Activated CD4-positive, alpha-beta T cell treated with anti-CD3 and anti-CD28 coated beads for 4 hours (primary cell): ENCODE measurements at places on chromosomes 11 and 22.

DNA sequence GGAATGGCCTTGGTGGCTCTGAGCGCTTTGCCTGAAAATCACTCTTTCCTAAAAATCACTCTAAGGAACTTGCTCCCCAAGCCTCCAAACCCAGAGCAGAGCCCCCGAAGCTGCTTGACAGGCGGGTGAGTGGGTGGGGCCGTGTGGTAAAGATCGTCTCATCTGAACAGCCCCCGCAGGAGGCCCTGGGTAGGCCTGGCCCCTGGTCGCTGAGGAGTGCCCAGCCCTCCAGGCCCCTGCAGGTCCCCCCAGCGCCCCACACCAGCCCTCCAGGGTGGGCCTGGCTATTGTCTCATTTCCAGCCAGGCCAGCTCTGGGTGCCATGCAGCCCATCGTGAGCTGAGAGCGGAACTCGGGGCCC, 17.2 kb upstream of the PIM3 start:
- DNase-seq = no peak

- DNase-seq = no peak
These were observed 116.7 kb downstream of the NTM start for GRCh38 chr11:131486937-131487635.

GRCh38 chr11:10606536-10607208, 38.2 kb upstream of the LYVE1 start:
- no peak for DNase-seq

DNA sequence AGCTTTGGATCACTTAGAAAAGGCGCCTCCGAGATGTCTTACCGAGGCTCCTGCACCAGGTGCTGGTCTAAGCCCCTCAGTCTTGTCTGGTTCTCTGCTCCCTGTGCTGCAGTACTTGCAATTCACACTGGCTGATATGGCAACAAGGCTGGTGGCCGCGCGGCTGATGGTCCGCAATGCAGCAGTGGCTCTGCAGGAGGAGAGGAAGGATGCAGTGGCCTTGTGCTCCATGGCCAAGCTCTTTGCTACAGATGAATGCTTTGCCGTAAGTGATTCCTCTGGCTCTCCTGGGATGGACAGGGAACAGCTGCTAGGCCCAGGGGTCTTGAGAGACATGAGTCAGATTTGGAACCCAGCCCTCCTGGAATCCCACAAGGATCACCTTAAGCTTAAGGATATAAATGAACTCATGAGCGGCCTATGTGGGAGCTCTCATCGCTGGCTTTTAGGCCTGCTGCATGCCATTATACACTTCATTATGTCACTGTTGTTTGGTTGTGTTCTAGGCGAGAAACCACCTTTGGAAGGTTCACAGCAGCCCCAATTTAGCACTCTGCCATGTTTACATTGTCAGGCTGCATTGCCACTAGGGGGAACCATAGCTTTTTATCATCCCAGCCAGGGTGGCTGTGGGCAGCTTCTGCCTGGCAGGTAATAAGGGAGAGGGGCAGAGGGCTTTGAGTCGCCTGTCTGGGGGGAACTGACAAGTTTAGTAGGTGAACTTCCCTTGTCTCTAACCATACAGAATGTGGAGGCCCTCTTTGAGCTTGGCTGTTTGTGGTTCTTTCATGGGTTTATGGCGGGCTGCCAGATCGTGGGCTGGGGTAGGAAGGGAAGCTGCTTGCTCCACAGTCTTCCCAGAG, 8.5 kb downstream of the ACAD8 start:
- peak; percentile 48 for DNase-seq

DNA sequence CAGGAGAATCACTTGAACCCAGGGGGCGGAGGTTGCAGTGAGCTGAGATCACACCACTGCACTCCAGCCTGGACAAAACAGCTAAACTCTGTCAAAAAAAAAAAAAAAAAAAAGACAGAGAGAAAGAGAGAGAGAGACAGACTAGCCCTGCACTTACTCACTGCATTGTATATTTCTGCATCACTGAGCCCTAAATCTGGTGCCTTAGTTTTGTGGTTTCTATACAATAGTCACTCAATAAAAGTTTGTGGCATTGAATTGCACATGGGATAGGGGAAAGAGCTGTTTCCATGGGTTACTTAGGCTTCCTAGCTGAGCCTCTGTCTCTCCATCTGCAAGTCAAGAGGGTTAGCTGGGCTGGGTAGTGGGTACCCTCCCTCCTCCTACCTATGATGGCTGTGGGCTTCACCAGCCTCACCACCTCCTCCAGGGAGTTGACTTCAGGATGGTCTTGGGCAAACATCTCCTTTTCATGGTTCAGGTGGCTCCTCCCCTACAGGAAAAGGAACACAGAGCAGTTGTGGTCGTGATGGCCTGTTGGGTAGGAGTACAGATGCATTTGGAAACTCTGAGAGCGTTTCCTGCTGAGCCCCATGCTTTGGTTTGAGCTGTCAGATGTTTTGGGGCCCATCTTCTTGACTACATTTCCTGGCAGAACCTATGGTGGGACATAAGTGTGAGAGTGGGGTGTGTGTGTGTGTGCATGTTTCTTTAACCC, 73.2 kb downstream of the CCDC81 start:
- no peak for DNase-seq

GRCh38 chr11:111408789-111409727, 30.0 kb upstream of the POU2AF1 start:
- no peak for DNase-seq

DNA sequence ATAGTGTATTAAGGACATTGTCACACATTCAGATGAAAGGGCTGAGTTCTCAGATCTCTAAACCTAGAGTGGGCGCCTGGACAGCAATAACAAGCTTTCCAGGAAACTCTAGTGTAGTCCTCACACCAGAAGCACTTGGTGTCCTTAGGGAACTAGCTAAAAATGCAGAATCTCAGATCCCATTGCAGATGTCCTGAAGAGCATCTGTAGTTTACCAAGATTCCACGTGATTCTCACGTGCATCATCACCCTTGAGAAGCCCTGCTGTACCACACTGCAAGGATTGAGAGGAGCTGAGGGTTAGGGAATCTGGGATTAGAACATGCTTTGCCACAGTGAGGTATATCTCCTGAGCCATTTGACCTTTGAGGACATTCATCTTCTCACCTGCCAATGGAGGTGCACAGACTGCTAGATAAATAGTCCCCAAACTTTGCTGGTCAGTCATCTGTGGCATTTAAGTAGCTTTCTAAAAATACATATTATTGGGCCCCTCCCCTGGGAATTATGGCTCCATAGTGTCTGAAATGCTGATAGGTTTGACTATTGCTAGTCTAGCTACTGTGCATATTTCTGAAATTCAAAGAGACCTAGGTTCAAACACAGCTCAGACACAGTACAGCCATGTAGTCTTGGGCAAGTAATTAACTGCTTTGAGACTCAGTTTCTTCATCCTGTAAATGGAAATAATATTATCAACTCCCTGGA, 1068.9 kb downstream of the OPCML start:
- DNase-seq = no peak

GRCh38 chr11:123585206-123585605, 69.2 kb downstream of the SCN3B start:
- no peak for DNase-seq

- no peak for DNase-seq
These were observed 10.9 kb downstream of the SMCO4 start for GRCh38 chr11:93532281-93532789.

- peak; percentile 98 for DNase-seq
These were observed 45.7 kb upstream of the DEFB108B start for GRCh38 chr11:71787098-71787823.

GRCh38 chr11:17646451-17647145, 72.8 kb upstream of the MYOD1 start:
- DNase-seq = no peak

DNA sequence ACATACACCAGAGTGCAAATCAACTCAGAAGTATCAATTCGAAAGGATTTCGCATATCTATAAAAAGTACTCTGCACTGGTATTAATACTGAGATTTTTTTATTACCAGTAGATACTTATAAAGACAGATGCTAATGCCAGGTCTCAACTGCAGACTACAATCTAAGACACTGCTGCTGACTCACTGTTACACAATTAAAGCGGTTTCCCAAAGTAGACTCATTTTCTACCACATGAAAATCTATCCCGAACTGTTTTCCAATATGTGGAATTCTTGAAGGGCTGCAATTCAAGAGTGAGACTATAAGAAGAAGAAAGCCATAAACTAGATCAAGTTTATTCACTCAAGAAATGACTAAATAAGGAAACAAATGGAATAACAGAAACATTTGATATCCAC, 57.2 kb upstream of the ARHGAP32 start:
- DNase-seq = no peak

DNA sequence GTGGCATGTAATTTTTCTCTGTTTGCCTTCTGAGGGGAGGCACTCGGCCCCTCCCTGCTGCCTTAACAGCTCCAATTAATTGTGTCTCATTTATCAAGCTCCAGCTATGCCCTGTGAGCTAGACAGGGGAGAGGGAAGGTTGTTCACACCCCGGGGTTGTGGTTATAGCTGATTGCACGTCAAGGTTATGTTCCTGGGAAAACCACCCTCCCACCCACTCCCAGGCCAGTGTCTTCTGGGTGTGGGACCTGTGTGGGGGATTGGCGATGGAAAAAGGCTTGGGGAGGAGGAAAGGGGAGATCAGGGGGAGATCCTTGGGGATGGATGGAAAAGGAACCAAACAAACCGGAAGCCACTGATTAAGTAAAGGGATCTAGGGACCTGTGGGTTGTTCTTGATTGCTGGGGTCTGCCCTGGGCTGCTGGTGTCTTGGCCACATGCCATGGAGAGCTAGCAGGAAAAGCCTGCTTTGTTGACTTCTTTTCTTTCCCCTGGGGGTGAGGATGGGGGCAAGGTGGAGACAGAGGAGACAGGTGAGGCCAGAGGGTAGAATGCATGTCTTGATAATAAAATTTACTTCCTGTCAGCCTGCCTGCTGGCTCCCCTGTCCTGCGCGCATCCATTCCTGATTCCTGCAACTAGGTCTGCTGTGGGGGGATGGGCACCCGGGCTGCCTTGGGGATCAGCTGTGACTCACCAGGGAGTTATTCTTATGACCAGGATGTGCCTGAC, 13.5 kb upstream of the SORL1-AS1 start:
- DNase-seq = peak; percentile 49

- no peak for DNase-seq
These were observed 2.3 kb upstream of the MALAT1 start for GRCh38 chr11:65496304-65497140.

GRCh38 chr11:73389916-73390315, 13.7 kb downstream of the RELT start:
- no peak for DNase-seq

DNA sequence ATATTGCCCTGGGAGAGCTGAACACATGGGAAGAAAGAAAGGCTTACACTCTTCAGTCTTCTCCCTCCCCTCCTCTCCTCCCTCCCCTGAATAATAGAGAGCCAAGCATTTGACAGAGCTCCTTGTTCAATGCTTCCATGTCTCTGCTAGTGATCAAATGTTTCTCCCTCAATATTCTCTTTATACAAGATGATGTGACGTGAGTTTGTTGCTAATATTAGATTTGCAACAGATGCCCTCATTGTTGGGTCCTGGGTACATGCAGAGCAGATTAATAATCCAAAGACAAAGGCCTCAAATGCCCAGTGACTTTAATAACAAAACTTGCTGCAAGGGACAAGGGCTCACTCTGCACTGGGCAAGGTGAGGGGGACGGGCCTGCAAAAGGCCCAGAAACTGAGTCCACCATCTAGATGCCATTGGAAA, 7.1 kb upstream of the ENDOD1 start:
- DNase-seq = no peak

DNA sequence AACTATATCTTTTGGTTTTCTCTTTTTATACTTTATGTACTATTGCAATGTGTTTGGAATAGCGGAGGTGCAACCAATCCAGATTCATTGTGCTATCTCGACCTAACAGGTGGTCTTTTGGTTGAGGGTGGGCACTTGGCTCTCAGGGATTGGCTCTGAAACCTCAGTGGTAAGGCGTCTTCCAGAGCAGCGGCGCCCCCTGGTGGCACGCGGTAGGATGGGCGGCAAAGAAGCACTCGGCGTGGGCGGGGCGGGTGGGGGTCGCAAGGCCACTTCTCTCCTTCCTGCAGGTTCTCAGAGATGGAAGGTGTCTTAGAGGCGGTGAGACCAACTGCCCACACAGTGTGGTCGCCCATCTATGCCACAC, 19.2 kb upstream of the PLET1 start:
- peak; percentile 75 for DNase-seq

- DNase-seq = no peak
These were observed 552 bp downstream of the RIN1 start for GRCh38 chr11:66335531-66336233.

- DNase-seq = no peak
These were observed 58.6 kb upstream of the VPREB1 start for GRCh38 chr22:22185844-22186499.

DNA sequence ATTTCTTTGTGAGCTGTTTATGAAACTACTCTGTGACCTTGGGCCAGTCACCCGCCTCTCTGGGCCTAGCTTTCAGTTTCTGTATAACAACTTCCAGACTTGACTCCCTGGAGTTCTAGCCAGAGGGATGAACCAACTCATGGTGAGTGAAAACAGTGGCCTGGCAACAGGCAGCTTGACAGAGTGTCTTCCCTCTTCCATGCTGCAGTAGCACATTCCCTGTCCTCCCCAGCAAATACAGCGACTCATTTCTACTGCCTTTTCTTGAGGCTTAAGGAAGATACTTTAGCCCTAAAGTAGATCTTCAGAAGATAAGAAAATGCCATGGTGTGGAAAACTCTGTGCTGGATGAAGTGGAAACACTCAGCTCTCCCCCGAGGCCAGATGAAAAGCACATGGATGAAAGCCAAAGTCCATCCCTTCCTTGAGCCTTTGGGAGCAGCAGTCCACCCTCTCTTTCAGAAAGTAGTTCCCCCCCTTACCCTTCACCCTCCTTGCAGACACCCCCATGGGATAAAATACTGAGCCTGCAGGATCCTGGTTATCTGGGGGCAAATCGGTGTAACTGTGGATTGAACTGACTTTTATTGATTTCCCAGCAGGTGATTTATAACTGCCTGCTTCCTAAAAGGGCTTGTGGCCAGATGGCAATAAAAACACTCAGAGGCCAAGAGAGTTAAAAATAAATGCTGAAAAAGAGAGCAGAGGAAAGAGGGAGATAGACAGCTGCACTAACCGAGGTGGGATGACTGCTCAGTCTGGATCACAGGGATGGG, 24.1 kb downstream of the IRAG1 start:
- no peak for DNase-seq

DNA sequence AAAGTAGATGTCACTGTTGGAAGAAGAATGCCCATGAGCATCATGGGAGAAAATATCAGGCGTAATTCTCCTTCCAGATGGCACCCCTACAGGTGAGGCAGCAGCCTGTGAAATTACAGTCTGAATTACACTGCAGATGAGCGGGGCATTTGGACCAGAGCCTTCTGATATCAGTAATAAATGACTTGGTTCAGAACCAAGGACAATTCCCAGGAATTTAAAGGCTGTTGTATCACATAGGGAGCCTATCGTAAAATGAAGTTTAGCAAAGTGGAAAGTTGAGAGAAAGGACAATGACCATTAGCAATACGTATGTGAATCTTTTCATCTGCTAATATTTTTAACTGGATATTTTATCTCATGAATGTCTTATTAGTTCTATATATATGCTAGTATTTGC, 61.3 kb downstream of the PRMT3 start:
- DNase-seq = no peak
